ENCODE measurements at places on chromosomes 4 and X.

DNA sequence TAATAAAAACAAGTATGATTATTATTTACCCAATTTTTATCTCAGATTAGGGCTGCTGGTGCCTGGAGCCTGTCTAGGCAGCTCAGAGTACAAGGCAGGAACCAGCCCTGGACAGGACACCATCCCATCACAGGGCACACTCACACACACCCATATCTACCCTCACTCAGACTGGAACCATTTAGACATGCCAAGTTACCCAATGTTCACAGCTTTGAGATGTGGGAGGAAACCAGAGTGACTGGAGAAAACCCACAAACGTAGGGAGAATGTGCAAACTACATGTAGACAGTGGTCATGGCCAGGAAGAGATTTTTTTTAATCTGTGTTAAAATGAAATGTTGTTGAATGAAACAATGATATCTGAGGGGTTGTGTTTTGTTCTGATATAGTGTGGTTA is 35.7 kb upstream of the ADGRA3 start:
- no peak for DNase-seq

DNA sequence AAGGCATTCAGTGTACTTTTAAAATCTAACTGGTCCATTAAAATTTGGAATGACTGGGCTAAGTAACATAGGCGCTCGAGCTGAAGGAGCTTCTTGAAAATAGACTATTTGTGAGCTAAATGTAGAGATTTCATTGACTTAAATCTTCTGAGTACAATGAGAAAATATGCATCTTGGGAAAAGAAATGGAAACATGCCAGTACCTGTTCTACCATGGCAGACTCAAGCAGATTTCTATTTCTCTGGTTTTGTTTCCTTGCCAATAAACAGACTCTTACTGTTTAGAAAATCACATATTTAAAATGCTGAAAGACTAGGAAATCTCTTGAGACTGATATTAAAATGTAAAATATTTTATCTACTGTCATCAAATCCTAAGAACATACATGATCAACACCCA is 678.1 kb downstream of the FAT4 start:
- no peak for DNase-seq

GRCh38 chr4:54276641-54277430 is 47.7 kb downstream of the PDGFRA start:
- DNase-seq = no peak

DNA sequence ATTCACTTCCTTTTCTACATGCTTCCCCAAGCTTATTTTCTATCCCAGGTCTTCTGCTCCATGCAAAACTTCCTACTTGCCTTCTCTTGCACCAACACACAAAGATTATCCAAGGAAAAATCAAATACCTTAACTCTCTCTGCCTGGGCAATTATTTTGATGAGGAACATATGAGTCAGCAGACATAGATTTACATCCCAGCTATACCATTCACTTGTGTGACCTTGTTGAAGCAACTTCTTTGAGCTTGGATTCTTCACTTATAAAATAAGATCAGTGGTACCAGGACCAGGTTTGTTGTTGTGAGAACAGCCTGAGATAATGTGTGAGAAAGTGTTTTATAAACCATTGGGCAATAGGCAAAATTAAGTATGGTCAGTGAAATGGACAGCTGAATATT is 39.1 kb upstream of the TMEM192 start:
- no peak for DNase-seq

- DNase-seq = no peak
Measured at GRCh38 chr4:20860878-20861277, 160.6 kb downstream of the PACRGL start.

- no peak for DNase-seq
Measured at GRCh38 chr4:112029771-112030171, 115.5 kb upstream of the FAM241A start.

DNA sequence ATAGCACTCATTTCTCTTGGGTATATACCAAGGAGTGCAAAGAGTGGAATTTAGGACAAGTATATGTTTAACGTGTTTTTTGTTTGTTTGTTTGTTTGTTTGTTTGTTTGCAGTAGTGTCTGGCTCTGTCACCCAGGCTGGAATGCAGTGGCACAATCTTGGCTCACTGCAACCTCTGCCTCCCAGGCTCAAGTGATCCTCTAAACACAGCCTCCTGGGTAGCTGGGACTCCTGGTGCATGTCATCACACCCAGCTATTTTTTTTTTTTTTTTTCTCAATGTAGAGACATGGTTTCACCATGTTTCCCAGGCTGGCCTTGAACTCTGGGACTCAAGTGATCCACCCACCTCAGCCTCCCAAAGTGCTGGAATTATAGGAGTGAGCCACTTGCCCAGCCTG is 50.4 kb downstream of the SLC9A6 start:
- DNase-seq = no peak

GRCh38 chr4:99587309-99587708 is 12.7 kb downstream of the MTTP start:
- no peak for DNase-seq

DNA sequence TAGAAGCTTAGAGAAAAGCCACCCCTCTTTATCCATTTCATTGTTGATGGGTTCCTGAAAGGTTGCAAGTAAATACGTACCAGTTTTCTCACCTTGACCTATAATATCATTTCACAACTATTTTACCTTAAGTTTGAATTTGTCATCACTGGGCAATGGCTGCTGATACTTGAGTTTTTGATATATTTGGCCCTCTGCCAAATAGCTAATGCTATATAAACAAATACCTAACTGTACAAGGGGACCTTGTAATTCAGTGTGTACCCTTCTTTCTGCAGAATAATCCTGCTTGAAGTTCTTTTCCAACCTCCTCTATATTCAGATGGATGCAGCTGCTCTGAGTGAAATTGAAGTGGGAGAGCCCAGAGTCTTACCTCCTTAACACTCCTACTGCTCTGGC is 19.0 kb upstream of the GLUD2 start:
- DNase-seq = no peak

GRCh38 chr4:123867910-123868587 is 471.5 kb downstream of the SPRY1 start:
- no peak for DNase-seq

GRCh38 chr4:161538941-161539340 is 624.9 kb downstream of the FSTL5 start:
- no peak for DNase-seq

- no peak for DNase-seq
Measured at GRCh38 chrX:65731684-65732289, 64.3 kb downstream of the MSN start.

DNA sequence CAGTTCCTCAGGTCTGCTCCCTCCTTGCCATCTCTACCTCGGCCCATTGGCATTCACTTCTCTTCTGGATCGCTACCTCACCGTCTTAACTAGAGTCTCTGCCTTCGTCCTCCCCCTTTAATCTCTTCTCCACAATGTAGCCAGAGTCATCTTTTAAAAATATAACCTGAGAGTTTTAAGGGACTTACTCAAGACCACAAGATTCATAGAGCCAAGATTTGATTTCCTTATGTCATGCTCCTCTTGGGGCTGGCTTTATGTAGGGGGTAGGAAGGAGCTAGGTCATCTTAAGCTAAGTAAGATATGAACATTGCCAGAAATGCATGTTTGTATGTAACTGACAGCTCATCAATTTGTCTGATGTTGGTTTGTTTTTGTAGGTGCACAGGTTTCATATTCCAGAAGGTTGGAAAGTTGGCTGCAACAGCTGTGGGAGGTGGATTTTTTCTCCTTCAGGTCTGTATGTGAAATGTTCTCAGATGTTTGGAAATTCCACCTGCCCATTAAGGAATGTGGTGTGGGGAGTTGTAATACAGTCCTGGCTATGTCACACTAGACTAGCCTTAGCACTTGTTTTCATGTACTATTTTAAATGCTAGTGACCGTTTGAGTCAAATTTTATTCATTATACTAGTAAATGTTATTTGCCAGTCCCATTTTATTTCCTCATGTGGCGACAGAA is 19.6 kb downstream of the FUNDC2 start:
- DNase-seq = no peak

DNA sequence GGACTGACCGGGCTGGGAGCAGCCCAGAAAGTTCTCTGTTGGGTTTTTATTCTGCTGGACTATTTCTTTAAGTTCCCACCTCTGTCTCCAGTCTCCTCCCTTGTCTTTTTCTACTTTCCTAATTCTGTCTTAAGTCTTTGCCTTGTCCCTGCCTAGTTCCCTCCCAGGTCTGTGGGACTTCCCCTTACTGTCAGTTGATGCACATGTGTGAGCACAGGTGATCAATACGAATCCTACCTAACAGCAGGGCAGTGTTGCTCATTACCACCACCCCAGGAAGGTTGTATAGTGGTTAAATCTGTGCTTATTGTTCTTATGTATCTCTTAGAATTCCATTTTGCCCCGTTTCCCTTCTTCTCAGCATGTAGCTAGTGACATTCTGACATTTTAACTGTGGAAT is 62.1 kb downstream of the GALNTL6 start:
- DNase-seq = no peak

GRCh38 chr4:94406668-94407437 is 44.9 kb upstream of the PDLIM5 start:
- DNase-seq = peak; percentile 47

DNA sequence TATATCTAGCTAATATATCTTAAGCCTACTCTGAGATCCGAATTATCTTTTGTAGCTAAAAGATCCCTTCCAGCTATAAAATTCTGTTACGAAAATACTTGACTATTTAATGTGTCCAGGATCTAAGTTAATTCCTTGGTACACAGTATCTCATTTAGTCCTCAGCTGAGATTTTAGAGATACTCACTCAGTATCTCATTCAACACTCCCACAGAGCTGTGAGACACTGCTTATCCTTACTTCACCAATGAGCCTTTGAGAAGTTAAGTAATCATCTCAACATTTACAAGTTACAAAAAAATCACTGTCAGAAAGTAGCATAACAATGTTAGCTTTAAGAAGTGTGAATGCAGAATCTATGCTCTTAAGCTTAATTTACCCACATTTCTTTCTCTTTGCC is 76.6 kb downstream of the LIMCH1 start:
- no peak for DNase-seq

DNA sequence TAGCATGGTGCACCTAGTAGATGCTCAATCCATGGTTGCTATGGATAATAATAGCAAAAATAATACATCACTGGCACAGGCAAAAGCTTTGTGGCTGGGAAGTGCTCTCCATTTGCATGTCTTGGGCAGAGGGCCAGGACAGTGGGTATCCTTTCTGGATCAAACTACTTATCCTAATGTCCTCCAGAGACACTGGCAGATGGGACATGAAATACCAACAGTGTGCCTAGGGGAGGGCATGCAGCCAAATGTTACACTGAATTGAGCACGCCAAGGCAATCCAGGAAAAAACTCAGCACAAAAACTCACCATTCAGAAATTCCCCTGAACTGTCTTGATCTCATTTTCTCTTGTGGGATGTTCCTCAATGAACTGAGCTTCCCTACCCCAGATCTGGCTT is 98.6 kb upstream of the SCML1 start:
- DNase-seq = no peak

Measured in NCI-H2081 treated with DMSO at 0.1 percent for 48 hours (cell line).